ENCODE measurements at places on chromosomes 6 and 20.
A peak's percentile ranks its signal among the peaks of the same experiment; 100 is the strongest.

DNA sequence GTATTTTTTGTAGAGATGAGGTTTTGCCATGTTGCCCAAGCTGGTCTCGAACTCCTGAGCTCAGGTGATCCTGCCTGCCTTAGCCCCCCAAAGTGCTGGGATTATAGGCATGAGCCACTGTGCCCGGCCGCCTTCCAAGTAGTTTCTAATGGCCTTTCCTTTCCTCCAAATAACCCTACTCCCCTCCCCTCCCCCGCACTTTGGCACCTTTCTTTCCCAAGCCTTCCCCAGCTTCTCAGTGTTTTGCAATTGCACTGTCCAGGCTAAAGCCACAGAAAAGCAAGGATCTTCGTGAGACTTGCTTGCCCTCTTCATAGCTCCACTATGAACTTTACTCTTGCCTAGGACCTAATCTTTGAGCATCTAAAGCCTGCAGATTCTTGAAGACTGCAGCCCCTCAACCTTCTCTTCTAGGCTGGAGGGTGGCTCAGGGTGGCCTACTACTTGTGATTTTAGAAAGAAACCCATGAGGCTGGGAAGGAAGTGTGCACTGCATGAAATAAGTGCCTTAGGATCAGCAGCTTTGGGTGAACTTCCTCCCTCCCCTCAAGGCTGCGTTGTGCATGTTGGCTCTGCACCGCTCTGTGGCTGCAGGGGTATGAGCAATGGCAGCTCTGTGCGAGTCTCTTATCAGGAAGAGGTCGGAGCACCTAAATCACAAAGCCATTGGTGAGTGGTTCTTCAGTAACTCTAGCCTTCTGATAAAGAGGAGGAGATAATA, 152.4 kb upstream of the SNX9 start:
- DNase-seq = no peak

DNA sequence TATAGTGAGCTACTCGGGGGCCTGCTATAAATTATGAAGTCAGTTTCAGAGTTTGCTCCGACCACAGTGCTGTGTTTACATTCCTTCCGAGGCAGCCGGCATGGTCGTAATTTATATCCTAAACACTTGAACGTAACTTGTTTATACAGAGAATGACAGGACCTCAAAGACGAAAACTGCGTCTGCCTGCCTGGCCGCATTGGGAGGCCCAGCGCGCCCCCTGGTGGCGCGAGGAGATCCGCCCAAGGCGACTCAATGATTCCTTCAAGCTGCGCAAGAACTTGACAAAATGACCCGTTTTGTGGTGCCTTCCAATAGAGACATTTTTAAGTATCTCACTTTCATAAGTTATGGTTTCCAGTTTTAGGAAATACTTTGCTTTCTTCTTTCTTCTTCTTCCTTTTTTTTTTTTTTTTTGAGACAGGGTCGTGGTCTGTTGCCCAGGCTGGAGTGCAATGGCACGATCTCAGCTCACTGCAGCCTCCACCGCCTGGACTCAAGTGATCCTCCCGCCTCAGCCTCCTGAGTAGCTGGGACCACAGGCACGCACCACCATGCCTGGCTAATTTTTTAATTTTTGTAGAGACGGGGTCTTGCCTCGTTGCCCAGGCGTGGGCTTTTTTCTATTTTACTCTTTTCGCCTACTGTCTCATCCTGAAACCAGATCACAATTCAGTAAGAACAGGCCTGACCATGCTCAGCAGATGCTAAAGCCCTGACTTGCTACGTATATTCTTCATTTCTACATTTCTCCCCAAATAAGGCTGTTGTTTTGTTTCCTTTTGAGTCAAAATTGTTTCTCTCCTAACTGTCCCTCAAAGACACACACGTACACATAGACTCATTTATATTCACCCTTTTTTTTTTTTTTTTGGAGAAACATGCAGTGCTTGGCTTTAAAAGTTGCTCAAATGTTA, 7.8 kb downstream of the FOXF2 start:
- DNase-seq = peak; percentile 84

DNA sequence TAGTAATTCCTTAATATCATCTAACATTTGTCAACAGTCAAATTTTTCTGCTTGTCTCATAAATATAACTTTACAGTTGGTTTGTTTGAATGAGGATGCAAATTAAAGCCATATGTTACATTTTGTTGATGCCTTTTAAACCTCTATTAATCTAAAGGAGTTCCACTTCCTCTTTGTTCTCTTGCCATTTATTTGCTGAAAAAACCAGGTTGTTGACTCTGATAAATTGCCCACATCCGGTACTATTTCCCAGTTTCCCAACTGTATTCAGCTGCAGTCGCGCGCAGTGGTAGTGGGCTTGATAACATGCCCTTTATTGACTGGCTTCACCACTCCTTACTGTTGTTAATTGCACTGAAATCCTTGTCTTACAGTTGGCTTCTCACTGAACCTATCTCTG, 32.8 kb upstream of the SIRPB2 start:
- DNase-seq = peak; percentile 98

GRCh38 chr6:6556738-6557503, 31.6 kb upstream of the LY86 start:
- peak; percentile 94 for DNase-seq

GRCh38 chr6:129860908-129861665, at the start of gene TMEM244:
TSS of gene TMEM244 (minus strand) at chr6:129861315. CDS start at chr6:129861188, 127 bp downstream.
- DNase-seq = peak; percentile 11

GRCh38 chr6:44704240-44705150, 317.0 kb downstream of the CDC5L start:
- DNase-seq = no peak

DNA sequence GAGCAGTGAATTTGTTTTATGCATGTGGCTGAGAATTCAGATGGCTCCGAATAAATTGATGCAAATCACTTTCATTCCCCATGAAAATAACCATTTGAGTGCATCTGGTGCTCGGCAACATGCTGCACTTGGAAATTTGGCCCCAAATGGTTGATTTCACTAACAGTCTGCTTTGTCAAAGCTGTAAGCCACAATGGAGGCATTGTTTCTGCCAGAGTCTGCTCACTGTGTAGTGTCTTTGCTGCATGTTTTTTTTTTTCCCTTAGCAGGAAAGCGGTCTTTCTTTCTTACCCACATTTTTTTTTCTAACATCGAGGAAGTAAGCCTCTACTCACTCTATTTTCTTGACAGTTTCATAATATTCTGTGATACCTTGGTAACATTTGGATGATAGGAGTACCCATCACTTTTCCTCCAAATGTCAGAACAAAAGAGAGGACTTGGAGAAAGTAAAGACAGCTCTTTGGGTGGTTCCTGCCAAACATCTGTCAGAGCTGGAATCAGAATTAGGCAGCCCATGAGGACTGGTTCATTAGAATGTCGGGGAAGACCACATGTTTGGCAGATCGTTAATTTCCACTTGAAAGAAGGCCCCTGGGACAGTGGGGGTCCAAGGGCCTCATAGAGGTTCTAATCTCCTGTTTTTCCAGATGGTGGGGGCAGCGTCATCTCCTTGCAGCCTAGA, 149.5 kb downstream of the DOK5 start:
- DNase-seq = no peak

GRCh38 chr6:168193816-168194721, 115.1 kb upstream of the FRMD1 start:
- DNase-seq = no peak

GRCh38 chr20:61112515-61112914, 139.5 kb upstream of the CDH4 start:
- DNase-seq = no peak

- DNase-seq = no peak
Measured at GRCh38 chr20:58863044-58863790, 10.7 kb downstream of the GNAS start.

DNA sequence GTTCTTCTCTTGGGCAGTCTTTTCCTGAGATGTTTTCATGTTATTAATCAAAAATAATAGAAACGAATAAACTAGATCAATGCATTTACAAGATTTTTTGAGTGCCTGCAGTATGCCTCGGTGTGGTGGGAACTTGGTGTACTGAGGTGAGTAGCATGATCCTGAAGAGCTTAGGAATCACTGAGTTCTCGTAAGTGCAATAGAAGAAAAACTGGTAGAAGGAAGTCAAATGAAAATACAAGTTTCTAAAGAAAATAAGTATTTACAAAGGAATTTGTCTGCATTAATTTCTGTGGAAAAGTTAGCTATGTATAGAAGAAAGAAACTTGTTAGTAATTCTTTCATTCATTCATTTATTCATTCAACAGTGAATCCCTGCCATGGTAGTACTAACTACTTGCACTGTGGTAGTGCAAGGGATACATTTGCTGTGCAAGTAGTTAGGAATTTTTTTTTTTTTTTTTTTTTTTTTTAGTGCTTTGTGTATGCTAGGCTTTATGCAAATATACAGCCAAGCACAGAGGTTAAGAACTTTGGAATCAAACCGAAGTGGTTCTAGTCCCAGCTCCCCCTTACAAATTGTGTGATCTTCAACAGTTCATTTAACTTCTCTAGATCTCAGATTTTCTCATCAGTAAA, 13.9 kb downstream of the NT5E start:
- DNase-seq = no peak

GRCh38 chr20:46004187-46004586, 4.5 kb upstream of the MMP9 start:
- DNase-seq = no peak

- no peak for DNase-seq
Measured at GRCh38 chr6:158531566-158531965, 28.3 kb upstream of the TMEM181 start.

DNA sequence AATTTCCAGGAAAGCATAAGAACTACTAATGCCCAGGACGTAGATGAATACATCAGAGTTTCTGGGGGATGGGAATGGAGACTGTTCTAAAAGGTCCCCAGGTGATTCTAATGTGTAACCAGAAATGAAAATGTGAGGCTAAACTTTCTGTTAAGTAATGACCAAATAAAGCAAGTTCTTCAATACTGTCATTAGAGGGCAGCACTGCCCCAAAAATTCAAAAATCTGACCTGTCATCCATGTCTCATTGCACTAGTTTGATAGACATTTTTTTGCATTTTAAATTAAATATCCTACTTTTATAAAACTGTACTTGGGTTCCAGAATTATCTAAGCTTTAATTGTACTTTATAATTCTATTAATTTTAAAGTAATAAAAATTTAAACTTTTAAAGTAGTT, 94.9 kb downstream of the RFX6 start:
- DNase-seq = peak; percentile 78

DNA sequence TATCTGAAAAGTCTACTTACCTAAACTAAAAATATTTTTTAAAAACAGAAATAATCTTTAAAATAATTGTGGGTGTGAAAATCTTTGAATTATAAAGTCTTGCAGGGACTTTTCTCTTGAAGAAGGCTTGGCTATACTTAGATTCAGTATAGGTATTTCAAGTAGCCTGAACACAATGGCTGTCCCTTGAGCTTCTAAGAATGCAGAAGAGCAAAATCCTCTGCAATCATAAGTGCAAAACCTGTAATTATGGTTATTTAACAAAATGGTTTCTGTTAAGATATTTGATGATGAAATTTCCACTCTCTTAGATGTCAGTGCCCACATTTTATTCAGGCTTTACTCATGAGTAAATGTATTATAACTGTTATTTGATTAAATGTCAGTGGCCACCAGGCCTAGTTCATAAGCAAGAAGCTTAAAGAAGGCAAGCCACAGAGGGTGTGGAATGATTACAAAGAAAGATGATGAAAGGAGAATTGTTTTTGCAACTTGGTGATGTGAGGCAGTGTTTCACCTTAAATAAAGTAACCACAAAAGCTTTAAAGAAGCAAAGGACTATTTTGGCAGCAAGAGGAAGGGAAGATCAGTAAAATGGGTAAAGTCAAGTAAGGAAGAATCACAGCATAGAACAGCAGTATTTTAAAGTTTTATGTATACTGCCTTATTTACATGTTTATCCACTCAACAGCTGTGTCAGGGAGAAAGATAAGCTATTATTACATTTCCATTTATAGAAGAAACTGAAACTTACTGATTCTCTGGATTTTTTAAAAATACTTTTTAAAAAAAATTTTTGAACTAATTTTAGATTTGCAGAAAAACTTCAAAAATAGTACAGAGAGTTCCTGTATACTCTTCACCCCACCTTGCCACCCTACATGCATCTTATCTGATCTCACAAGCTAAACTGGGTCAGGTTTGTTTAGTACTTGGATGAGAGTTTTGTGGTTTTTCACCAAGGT, 351.2 kb upstream of the RUNX2 start:
- peak; percentile 77 for DNase-seq

DNA sequence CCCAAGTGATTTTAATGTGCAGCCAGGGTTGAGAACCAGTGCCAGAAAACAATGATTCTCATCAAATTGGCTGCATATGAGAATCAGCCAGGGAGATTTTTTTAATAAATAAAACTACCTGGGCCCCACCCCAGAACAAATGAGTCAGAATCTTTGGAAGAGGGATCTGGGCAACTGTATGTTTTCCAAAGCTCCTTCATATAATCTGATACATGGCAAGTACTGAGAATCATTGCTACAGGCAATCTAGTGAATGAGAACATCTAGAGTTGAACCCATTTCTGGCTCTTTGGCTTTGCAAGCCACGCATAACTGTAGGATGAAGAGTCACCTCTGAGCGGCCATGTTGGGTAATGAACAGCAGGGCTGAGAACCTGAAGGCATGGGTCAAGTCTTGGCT, 26.1 kb upstream of the DSP start:
- DNase-seq = no peak

- no peak for DNase-seq
Measured at GRCh38 chr6:110654096-110654820, 161.0 kb downstream of the CDK19 start.

DNA sequence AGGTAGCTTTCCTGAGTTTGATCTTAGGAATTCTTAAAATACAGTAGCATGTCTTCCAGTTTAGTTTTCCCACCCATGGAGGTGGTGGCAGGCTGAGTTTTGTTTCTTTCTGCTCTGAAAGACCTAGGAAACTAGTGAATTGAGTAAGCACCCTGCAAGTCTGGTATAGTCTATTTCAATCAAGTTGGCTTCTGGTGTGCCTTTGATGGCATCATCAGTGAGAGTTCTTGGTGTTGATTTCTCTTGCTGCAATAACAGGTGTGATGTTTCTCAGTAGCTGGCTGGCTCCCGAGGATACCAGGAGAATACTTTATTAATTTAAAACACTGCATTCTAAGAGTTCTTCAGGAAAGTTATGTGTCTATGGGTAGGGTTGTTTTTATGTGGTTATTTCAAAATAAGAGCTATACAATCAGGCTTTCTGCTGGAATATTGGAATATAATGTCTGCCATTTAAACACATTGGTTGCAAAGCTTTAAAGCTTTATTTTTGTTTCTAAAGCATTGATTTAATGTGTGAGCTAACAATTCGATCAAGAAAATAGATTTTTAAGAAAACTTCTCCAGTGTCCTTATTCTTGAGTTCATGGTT, 19.0 kb downstream of the VAPB start:
- peak; percentile 8 for DNase-seq

GRCh38 chr20:32325706-32326503, 32.2 kb upstream of the ASXL1 start:
- peak; percentile 38 for DNase-seq

DNA sequence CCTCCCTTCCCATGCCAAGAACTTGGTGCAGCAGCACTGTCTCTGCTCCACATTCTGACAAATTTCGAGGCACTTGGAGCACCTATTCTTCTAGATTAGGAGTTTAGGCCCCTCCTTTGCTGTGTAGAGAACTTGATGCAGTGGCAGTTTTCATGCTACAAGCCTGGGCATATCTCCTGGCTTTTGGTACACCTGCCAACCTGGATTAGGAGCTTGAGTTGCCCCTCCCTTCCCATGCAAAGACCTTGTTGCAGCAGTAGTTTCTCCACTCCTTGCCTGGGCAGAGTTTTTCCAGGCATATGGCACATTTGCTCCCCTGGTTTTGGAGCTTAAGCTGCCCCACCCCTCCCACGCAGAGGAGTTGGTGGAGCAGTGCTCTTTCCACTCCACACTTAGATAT, 956.1 kb downstream of the EYS start:
- DNase-seq = no peak

- DNase-seq = peak; percentile 36
Measured at GRCh38 chr6:100283285-100283684, 181.4 kb downstream of the SIM1 start.

GRCh38 chr20:38141889-38142494, 23.1 kb downstream of the TGM2 start:
- DNase-seq = no peak

All from OCI-M1 (cell line).